ENCODE measurements at places on chromosomes 3 and 15.

DNA sequence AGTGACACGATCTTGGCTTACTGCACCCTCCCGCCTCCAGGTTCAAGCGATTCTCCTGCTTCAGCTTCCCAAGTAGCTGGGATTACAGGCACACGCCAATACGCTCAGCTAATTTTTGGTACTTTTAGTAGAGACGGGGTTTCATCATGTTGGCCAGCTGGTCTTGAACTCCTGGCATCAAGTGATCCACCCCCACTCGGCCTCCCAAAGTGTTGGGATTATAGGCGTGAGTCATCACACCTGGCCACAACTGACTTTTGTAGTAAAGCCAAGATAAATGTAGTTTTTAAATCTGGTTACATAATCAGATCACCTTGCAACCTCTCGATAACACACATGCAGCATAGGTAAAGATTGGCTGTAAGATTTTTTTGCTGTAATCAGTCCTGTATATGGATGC, 657.5 kb upstream of the DPPA4 start:
- no peak for DNase-seq

DNA sequence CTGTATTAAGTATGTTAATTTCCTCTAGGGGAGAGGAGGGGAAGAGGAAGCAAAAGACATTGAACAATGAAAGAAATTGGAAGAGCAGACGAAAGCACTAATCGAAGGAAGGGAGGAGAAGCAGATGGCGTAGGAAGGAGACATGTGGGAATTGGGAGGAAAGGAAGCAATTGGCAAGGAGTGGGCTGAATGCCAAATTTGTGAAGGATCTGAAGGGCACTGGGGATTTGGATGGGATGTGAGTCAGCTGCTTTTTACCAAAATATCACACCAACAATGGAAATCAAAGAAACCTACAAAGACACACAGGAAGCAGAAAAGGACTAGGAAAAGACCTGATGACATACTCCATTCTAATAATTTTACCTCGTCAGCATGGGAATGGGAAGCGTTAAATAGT, 1029.8 kb downstream of the ROBO1 start:
- no peak for DNase-seq

DNA sequence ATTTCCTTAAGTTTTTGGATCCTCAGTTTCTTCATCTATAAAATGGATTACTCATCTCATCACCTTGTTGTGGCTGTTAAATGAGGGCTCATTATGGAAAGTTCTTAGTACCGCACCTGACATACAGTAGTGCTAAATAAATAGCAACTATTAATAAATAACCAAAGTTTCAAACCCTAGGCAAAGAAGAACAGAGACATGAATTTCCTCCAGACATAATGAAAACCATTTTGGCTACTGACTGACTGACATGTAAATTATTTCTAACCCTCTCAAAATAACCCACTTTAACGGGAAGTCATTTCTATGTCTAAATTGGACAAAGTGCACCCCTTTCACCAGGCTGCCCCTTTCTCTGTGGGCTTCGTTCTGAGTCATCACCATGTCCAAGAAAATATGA, 17.4 kb upstream of the KLHL6 start:
- no peak for DNase-seq

DNA sequence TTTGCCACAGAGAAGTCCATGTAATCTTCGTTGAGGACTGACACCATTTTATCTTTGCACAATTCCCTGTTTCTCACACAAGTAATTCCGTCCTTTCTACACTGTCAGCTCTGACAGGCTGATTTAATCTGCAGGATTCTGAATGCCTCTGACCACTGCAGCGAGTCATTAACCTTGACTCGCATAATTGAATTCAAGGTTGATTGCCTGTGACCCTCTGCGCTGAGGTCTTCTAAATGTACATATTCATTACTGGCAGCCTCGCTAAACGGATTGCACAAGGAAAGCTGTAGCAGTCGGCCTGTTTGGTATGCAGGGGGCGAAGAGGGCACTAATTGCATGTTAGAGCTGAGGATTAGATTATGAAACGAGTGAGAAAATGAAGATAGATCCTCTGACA, 147.8 kb downstream of the SHOX2 start:
- no peak for DNase-seq

GRCh38 chr15:67690936-67691335, 134.4 kb upstream of the SKOR1 start:
- no peak for DNase-seq

- DNase-seq = no peak
Measured at GRCh38 chr15:44261007-44261706, 27.4 kb upstream of the GOLM2 start.

- no peak for DNase-seq
Measured at GRCh38 chr3:105013657-105014056, 353.1 kb upstream of the ALCAM start.

- DNase-seq = no peak
Measured at GRCh38 chr3:87088430-87088992, 97.6 kb upstream of the VGLL3 start.

GRCh38 chr3:97960993-97961766, 11.1 kb downstream of the RIOX2 start:
- no peak for DNase-seq

GRCh38 chr3:156609546-156609945, 54.6 kb upstream of the SSR3 start:
- no peak for DNase-seq

DNA sequence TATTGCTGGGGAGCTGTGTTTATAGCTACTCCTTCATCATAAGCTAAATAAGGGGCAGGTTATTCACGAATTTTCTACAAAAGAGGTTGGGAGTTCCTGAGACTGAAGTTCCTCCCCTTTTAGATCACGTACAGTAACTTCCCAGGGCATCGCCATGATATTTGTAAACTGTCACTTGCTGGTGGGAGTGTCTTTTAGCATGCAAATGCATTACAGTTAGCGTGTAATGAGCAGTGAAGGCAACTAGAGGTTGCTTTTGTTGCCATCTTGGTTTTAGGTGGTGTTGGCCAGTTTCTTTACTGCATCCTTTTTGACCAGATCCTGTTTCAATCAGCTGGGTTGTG, 64.4 kb downstream of the IL12A start:
- no peak for DNase-seq

DNA sequence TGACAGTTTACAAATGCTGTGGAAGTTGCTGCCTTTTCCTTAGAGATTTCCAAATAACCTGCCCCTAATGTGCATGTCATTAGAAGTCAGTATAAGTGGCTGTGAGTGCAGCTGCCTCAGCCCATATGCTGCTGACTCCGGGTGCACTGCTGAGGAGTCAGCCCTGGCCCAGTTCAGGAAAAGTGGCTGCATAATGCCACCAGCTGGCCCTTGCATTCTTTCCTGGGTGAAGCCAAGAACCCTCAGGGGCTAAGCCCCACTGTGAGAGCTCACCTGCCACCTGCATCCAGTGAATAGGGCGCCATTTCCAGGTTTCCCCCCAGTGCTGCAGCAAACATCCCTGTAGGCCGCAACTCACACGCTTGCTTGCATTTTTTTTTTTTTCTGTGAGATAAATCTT, 139.9 kb downstream of the TJP1 start:
- DNase-seq = no peak

DNA sequence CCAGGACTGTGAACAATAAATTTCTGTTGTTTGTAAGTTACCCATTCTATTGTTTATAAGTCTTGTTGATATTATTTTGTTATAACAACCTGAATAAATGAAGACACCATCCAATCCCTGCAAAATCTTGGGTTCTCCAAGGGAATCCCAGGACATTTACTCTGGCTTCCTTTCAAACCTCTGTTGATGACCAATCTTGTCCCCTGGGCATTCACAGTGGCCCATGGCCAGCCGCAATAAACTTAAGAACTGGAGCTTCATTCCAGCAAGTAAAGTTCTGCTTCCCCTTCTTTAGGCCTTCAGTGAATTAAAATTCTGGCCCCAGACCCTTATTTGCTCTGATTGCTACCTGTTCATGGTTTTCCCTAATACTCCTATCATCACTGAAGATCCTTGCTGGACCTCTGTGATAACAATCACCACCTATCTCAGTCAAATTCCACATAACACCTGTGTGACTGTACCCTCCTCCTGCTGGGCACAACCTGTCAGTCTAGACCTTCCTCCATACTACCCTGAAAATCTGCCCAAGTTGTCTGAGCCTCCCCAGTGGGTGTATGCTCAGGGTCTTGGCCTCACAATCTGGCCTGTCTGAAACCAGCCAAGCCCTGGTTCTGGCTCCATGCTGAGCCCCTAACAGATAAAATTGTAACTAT, 153.1 kb downstream of the SEMA6D start:
- DNase-seq = no peak

DNA sequence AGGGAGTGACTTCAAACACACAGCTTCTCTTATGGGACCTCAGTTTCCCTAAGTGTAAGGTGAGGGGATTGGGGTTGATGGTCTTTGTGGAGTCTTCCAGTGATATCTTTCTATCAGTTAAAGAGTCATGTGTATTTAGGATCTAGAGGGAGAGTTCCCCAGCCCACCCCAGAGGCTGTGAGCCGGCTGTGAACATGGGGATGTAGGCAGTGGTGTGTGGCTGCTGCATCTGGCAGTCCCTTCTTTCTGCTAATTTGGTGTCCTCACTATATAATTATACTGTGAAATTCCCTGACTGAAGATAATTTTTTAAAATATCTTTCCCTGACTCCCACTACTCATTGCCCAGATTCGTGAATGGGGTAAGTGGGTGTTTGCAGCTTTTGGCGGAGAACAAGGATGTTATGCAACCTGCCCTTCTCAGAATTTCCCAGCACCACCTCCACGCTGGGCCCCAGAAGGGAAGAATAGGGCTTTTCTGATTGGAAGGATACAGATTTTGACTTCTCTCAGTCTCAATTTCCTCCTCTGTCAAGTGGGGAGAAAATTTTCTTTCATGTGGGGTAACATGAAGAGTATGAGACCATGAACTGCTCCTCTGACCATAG, 79.0 kb upstream of the RASGRF1 start:
- DNase-seq = no peak

- DNase-seq = no peak
Measured at GRCh38 chr3:122003112-122003511, 18.9 kb downstream of the ILDR1 start.

- DNase-seq = no peak
Measured at GRCh38 chr3:36480911-36481648, 100.8 kb downstream of the STAC start.

GRCh38 chr3:108391917-108392593, 95.7 kb downstream of the HHLA2 start:
- DNase-seq = no peak

- DNase-seq = no peak
Measured at GRCh38 chr3:190086191-190086590, 34.5 kb downstream of the P3H2 start.

GRCh38 chr15:59570315-59570714, 41.3 kb upstream of the GCNT3 start:
- DNase-seq = no peak

DNA sequence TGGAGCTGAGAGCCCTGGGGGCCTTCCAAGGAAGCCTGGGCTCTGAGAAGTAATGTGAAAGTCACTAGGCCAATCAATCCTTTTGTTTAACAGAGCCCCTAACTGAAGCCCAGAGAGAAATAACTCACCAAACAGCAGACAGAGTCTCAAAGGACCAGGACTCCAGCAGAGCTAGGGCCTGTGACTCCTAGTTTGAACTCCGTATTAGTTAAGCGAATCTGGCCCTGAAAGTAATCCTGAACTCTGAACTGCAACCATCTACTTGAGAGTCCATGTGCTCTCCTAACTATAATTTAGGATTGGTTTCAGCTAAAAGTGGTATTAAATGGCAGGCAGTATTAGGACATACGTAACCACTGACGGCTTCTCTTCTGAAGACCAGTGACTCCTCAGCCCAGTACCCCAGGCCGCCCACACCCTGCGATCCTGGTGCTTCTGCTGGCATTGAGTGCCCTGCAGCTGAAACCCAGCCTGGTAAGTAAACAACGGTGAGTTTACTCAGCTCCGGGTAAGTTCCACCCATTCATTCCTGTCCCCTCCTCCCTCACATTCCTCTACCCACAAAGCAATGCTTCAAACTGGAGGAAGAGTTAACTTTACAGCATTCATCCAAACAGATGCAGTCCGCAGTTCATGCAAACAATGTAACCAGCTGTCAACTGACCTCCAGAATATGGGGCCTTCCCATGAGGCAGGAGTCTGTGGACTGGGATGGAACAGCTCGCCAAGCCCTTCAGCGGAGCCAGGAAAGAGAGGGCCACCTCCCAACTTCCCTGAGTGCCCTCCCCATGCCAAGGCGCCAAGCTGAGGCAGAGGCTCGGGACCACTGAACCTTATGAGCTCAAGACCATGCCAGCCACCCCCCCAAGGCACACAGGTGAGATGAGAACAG, 7.3 kb downstream of the MYO5C start:
- no peak for DNase-seq

DNA sequence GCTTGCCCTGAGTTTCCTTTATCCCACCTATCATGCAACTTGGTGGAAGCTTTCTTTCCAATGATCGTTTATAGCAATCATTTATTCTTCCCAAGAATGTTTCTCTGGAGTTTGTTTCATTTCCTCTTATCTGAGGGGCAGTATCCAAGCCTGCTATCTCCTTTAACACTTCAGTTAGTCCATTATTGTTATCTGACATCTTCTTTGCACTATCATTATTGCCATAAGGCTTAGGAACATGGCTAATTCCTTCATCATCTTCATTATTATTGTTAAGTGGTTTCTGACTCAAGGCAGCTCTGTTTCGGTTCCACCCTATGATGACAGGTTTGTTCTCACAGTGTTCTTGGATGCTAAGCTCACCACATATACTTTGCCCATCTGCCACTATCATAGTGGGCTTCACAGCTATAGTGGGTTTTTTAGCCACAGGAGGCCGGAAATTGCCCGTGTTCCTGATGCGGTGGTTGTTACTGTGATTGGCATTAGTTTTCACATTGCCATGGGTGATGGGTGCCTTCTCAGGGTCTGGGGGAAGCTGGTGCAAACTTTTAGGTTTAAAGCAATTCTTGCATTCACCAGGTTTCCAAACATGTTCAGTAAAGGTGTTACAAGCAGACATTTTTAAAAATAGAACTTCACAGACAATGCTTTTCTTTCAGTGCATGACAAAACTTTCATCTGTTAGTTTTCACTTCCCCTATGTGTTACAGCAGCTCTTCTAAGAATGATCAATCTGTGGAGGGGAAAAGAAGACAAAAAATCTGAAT, 110.6 kb upstream of the TSPAN3 start:
- no peak for DNase-seq

- no peak for DNase-seq
Measured at GRCh38 chr3:23199649-23200048, 3.5 kb upstream of the UBE2E2 start.

DNA sequence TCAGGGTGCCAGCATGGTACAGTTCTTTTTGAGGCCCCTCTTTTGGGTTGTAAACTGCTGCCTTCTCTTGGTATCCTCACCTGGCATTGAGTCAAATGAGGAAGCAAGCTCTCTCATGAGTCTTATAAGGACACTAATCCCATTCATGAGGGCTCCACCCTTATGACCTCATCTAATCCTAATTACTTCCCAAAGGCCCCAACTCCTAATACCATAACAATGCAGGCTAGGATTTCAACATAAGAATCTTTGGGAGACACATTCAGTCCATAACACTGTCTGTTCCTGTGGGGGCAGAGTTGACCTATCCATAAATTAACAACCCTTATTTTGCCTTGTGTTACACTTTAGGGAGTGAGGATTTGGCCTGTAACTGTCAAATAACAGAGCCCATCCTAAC, 278.3 kb downstream of the LRTM1 start:
- DNase-seq = no peak

- no peak for DNase-seq
Measured at GRCh38 chr3:198096015-198096414, 136.0 kb downstream of the LMLN start.

Measured in DND-41 (cell line).